ENCODE measurements at places on chromosomes 2 and 18.

DNA sequence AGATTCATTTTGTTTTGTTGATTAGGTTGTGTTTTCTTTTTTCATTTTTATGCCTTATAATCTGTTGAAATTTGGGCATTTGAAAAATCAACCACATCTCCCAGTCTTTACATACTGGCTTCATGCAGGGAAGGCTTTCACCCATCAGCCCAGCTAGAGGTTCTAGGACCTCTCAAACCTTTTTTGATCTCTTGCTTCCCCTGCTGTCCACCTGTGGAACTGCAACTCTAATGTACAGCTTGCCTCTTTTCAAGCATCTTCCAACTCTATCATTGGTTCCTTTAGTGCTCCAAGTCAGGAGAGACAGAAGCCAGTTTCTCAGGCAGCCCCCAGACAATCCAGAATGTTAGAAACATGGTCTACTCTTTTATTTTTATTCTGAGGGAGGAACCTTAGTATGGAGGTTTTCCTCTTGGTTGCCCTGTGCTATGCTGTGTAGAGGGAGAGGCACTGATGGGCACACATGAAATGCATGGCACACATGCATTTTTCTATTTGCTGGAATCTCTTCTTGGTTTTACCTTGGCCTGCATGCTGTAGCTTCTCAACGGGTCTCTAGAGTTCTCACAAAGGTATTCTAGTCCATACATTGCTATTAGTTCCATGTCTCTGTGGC is 107.2 kb upstream of the L3MBTL4 start:
- no peaks in the 10 kb centered on the region for H3K27me3 ChIP-seq
- no peaks in the 10 kb centered on the region for H3K36me3 ChIP-seq
- H3K27ac ChIP-seq: no peak overlapping the region
- DNase-seq: no peak
- H3K4me3 ChIP-seq: no peak overlapping the region
- no peaks in the 10 kb centered on the region for H3K4me1 ChIP-seq

DNA sequence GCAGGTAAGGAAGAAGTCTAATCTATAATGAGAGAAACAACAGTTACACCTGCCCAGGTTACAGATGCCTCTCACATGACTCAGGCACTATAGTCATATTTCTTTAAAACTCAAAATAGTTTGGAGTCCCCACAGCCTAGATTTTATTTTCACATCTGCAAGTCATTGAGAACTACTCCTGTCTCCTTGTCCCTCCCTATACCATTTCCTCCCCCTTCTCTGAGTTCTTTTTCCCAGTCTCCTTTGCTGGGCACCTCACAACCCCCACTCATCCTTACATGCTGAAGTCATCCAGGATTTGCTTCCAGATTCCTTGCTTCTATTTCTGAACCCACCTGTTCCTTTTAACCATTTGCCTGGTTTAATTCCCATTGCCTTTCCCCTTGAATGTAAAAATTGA is 73.1 kb upstream of the KCNE4 start:
- no peak for DNase-seq
- H3K27me3 ChIP-seq: peaks cover 56% of the 10 kb centered on the region
- H3K4me3 ChIP-seq: no peak overlapping the region
- H3K4me1 ChIP-seq: peaks cover 9% of the 10 kb centered on the region
- no peak overlapping the region for H3K27ac ChIP-seq

DNA sequence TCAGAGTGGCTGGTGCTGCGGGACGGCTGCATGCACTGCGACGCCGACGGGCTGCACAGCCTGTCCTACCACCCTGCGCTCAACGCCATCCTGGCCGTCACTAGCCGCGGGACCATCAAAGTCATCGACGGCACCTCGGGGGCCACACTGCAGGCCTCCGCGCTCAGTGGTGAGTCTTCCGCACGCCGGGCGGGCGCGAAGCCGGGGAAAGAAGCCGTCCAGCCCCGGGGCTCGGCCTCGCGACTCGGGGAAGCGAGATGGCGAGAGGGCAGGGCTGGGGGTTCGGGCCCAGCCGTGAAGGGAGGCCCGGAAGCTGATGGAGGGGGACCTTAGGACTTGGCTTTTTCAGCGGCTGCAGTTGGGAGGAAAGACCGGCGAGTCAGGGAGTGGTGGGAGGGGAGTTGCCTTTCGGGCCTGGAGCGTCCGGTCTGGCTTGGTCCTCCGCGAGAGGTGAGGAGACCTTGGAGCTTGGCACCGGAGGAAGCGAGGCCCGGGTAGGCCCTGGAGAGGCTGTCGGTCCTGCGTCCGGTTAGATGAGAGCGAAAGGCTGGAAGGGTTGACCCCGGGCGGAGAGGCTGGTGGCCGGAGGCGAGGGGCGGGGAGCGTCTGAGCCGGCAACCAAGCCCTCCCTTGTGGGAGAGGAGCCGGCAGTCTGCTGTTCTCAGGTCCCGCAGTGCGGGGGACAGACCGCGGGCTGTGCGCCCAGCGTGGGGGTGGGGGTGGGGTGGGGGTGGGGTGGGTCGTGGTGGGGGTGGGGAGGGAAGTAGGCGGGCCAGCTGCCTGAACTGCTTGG is 691 bp downstream of the BIRC6 start:
- H3K4me3 ChIP-seq: peak overlapping the region; percentile 79
- DNase-seq: no peak
- peaks cover 26% of the 10 kb centered on the region for H3K36me3 ChIP-seq
- peaks cover 35% of the 10 kb centered on the region for H3K4me1 ChIP-seq

- H3K27me3 ChIP-seq: peaks cover 3% of the 10 kb centered on the region
- no peak for DNase-seq
- no peak overlapping the region for H3K27ac ChIP-seq
- H3K4me1 ChIP-seq: no peaks in the 10 kb centered on the region
- H3K4me3 ChIP-seq: no peak overlapping the region
Observed at GRCh38 chr2:160892204-160892603, 268.0 kb upstream of the TANK start.

DNA sequence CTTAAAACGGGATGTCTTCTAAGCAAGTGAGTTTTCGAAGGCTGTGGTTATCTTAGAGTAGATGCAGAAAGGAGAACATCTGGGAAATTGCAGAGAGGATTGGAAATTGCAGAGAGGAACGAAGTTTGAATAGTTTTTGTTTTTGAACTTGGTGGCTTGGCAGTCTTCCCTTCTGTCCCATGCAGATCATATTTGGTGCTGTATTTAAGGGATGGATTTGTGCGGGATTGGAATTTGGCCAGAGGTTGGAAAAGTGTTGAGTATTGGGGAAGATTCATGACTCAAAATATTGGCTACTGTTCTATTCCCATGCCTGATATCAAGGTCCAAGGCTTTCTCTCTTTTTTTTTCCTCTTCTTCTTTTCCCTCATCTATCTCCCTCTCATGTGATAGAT is 18.2 kb downstream of the PTPRM start:
- H3K27me3 ChIP-seq: no peaks in the 10 kb centered on the region
- no peaks in the 10 kb centered on the region for H3K4me1 ChIP-seq
- no peak overlapping the region for H3K27ac ChIP-seq
- no peak overlapping the region for H3K4me3 ChIP-seq
- no peak for DNase-seq

DNA sequence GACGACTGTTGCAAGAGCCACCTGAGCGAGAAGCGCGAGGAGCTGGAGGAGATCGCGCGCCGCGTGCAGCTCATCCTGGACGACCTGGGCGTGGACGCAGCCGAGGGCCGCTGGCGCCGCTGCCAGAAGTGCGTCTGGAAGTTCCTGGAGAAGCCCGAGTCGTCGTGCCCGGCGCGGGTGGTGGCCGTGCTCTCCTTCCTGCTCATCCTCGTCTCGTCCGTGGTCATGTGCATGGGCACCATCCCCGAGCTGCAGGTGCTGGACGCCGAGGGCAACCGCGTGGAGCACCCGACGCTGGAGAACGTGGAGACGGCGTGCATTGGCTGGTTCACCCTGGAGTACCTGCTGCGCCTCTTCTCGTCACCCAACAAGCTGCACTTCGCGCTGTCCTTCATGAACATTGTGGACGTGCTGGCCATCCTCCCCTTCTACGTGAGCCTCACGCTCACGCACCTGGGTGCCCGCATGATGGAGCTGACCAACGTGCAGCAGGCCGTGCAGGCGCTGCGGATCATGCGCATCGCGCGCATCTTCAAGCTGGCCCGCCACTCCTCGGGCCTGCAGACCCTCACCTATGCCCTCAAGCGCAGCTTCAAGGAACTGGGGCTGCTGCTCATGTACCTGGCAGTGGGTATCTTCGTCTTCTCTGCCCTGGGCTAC is 1.2 kb downstream of the KCNF1 start:
- DNase-seq: no peak
- no peak overlapping the region for H3K4me3 ChIP-seq
- no peak overlapping the region for H3K27ac ChIP-seq
- H3K4me1 ChIP-seq: no peaks in the 10 kb centered on the region
- no peaks in the 10 kb centered on the region for H3K36me3 ChIP-seq
- H3K27me3 ChIP-seq: peaks cover 60% of the 10 kb centered on the region

- H3K27me3 ChIP-seq: peaks cover 40% of the 10 kb centered on the region
- H3K27ac ChIP-seq: no peak overlapping the region
- H3K4me1 ChIP-seq: peaks cover 15% of the 10 kb centered on the region
- H3K4me3 ChIP-seq: peak overlapping the region; percentile 87
Observed at GRCh38 chr2:206276169-206276942, 1.9 kb downstream of the ZDBF2 start.

- no peak for DNase-seq
- peaks cover 28% of the 10 kb centered on the region for H3K27me3 ChIP-seq
- H3K27ac ChIP-seq: no peak overlapping the region
- H3K4me3 ChIP-seq: no peak overlapping the region
Observed at GRCh38 chr18:62452280-62452831, 70.5 kb upstream of the ZCCHC2 start.

DNA sequence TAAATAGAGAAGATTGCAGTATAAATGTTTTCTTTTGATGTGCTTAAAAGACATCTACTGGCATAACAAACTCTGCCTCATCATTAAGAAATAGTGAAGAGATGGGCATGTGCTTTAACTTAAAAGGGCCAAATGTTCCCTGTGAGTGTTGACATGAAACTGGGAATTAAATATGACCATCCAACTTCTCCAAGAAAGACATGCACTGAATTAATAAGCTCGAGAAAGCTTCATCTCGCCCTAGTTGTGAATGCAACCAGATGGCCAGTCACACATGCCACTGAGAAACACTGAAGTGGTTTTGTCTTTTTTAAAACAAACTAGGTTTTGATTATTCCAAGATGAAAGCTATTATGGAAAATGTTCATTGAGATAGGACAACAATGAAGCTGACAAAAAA is 479.2 kb downstream of the RIT2 start:
- no peaks in the 10 kb centered on the region for H3K36me3 ChIP-seq
- no peaks in the 10 kb centered on the region for H3K27me3 ChIP-seq
- DNase-seq: no peak

DNA sequence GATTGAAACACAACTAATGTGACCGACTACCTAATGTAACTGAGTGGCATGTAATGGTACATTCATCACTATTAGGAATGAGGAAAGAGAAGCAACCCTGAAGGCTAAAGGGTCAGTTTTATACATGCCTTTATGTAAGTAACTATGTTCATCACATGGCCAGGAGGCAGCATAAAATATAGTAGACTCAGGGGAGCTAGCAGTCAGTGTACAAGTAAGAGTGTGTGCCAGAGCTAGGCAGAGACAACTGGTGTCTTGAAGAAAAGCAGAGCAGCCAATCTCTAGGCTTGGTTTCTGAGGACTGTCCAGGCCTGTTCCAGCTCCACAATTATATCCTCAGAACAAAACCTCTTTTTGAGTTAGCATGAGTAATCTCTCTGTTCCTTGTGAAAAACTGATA is 18.1 kb downstream of the SMAD2 start:
- peaks cover 5% of the 10 kb centered on the region for H3K36me3 ChIP-seq
- no peak for DNase-seq
- peak overlapping the region; percentile 23 for H3K27ac ChIP-seq

GRCh38 chr2:121450301-121450700 is 80.4 kb upstream of the RNU4ATAC start:
- H3K27ac ChIP-seq: no peak overlapping the region
- peaks cover 66% of the 10 kb centered on the region for H3K36me3 ChIP-seq
- DNase-seq: no peak
- no peaks in the 10 kb centered on the region for H3K4me1 ChIP-seq
- H3K4me3 ChIP-seq: no peak overlapping the region

DNA sequence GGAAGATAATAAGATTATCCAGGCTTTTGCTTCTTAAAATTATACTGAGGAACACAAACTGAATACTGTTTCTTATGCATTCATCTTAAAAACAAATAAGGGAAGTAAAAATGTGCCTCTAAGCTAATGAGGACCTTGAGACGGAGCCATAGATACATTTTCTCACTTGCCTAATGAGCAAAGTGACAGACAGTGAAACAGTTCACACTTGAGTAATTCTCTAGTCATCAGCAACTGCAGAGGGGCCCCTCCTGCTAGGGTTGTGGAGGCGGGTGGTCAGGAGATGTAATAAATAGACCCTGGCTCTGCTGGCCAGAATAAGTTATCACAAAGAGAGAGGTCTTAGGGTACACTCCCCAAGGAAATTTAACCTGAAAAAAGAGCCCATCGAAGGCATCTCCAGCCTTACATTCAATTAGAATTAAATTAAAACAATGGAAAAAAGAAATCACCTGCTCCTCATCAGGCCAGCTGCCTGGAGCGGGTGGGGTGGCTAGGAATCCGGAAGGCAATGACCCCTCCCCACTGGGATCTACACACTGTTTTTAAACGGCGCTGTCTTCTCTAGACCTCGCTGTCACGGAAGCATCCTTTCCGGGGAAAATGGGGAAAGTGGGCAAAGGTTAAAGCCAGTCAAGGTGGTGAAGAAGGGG is 32.6 kb upstream of the INSIG2 start:
- H3K27ac ChIP-seq: no peak overlapping the region
- H3K4me1 ChIP-seq: no peaks in the 10 kb centered on the region
- no peaks in the 10 kb centered on the region for H3K36me3 ChIP-seq
- H3K27me3 ChIP-seq: peaks cover 51% of the 10 kb centered on the region
- H3K4me3 ChIP-seq: no peak overlapping the region
- no peak for DNase-seq

- DNase-seq: no peak
- H3K27me3 ChIP-seq: no peaks in the 10 kb centered on the region
- peaks cover 6% of the 10 kb centered on the region for H3K4me1 ChIP-seq
- no peak overlapping the region for H3K4me3 ChIP-seq
- H3K36me3 ChIP-seq: peaks cover 2% of the 10 kb centered on the region
Observed at GRCh38 chr2:62774555-62775366, 69.2 kb downstream of the EHBP1 start.

GRCh38 chr2:44753552-44754285 is 187.8 kb upstream of the SIX3 start:
- H3K27ac ChIP-seq: no peak overlapping the region
- no peak overlapping the region for H3K4me3 ChIP-seq
- peaks cover 3% of the 10 kb centered on the region for H3K36me3 ChIP-seq
- H3K4me1 ChIP-seq: peaks cover 21% of the 10 kb centered on the region

DNA sequence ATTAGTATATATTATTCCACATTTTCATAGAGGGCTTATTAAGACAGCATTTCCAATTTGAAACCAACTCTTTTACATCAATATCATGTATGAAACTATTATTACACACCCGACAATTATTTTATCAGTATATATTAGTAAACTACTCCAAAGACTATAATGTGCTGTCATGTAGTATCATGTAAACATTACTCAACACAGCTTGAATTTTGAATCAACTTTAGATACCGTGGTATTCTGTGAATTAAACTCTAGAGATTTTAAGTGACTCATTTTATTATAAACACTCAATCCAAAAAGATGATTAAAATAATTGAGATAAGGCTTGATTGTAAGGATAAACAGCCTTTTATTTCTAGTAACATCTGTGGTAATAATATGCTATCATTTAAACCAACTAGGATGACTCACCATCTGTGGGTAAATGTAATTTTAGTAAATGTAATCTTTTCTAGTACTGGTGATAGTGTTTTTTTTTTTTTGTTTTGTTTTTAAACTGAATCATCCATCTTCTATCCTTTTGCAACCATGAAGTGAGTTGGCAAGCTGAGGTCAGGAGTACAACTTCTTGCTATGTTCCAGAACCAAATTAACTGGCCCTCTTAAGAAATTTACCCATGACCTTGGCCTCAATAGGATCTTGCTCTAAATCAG is 144.3 kb upstream of the SMAD7 start:
- no peak overlapping the region for H3K4me3 ChIP-seq
- no peak overlapping the region for H3K27ac ChIP-seq
- DNase-seq: no peak
- no peaks in the 10 kb centered on the region for H3K27me3 ChIP-seq
- no peaks in the 10 kb centered on the region for H3K4me1 ChIP-seq

Measured in central memory CD8-positive, alpha-beta T cell (primary cell).